Hematopoietic multipotent progenitor cell treated with erythropoietin and hydrocortisone succinate and interleukin-3 and kit ligand, for 15 days (in vitro differentiated cells): ENCODE measurements at places on chromosomes 2 and 18.

DNA sequence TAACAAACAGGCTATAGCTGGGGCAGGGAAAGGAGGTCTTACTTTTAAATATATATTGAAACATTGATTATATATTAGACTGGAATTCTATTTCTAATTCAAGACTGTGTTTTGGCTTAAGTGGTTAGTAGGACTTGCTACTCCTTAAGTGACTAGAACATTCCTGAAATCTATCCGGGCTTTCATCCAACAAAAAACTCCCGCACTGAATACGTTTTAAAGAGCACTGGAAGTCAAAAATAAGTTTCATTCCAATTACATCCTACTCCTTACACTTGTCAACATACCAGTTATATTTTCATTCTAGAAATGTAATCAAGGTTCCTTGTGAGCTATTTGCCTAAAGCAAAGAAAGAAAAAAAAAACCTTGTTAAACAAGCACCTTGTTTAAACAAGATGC, 204.6 kb downstream of the SP3 start:
- no peak for DNase-seq

GRCh38 chr18:76265497-76266235, 229.4 kb downstream of the ZNF516 start:
- no peak for DNase-seq

DNA sequence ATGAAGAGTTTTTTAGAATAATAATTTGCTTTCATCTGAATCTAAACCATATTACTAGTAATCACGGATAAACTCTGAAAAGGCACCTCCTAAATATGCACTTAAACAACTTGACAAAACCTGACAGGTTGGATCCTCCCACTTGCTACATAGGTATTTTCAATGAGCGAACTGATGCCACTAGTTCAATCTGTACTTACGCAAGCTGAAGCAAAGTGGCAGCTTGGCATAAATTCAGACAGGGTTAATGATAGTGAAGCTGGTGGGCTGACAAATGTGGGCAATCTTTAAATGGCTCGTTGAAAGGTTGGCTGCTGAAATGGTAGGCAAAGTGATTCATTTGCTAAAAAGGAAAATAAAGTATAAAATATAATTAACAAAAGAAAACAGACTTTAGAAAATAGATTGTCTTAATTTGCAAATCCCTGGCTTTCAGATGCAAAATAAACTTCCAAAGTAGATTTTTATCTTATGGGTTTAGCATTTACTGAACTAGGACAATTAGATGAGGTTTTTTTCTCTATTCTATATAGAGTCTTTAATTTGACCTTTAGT, 1713.5 kb upstream of the SLC39A10 start:
- no peak for DNase-seq

DNA sequence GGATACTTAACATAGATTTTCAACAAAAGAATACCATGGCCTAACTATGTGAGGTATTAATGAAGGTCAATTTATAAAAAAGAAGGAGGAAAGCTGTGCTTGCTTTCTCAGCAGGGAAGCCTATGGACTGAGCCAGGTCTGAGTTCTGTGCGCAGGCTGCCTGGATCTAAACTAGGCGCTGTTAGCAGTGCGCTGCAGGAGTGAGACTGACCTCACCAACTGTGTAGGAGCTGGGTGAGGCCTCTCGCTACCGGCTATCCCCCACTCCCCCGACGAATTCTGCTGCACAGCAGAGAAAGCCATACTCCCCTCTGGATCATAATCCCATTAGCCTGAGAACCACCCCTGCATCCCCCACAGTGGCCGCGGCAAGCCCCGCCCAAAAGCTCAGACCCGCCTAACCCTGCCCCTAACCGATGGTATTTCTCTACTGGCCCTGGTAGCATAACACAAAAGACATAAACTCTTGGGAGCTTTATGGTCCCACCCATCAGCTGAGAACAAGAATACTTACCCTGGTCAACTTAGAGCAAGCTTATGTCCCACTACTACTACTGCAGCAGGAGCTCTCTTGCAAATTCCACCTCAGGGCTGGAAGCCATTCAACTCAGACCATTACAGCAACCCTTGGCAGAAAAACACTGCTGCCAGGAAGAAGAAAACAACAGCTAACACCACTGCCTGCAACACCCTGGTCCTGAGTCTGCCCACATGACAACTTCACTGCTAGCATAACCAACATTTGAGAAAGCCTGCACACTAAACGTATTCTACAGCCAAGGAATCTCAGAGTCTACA, 28.0 kb downstream of the SULT1C2 start:
- DNase-seq, result no peak

- DNase-seq, result no peak
Measured at GRCh38 chr18:10751653-10752052, 225.8 kb downstream of the NAPG start.

DNA sequence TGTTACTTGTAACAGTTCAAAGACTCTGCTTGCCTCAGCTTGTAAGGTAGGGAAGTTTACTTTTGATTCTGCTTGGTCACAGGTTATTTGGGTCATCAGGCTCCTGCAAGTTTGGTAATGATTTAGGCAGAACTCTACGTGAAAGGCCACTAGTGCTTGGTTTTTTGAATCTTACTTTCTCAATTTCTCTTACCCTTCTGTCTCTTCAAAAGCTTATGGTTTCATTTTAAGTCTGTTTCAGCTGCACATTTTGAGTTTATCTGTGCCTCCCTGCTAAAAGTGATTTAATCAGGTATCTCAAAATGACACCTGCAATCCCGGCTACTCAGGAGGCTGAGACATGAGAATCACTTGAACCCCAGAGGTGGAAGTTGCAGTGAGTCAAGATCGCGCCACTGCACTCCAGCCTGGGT, 26.3 kb upstream of the MOCOS start:
- DNase-seq, result no peak

DNA sequence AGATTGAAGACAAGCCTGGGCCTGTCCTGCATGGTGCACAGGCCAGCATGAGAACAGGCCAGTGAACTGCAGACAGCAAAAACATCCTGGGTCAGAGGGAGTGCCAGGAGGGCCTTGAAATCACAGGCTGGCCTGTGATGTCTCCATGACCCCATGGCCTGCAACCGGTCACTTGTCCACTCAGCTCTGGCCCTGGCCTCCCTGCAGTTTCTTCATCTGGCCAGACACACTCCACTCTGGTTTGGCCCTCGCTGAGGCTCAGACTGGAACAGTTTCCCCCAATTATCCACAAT, 12.6 kb downstream of the CYRIA start:
- DNase-seq, result no peak

DNA sequence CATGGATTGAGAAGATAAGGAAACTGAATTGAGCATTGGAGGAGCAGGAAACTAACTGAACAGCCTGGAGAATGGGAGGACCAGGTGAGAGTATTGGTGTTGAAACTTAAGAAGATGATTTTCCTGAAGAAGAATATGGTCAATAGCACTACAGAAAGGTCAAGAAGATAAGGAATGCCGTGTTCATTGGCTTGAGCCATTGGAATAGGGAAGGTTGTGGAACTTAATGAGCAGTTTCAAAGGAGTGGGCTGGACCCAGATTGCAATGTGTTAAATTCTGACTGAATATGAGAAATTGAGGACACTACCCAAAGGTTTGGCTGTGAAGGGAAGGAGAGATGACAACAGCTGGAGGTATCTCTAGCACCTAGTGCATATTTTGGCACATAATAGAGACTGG, 19.0 kb downstream of the KCMF1 start:
- DNase-seq, result no peak

GRCh38 chr2:199404841-199405240, 52.9 kb downstream of the SATB2 start:
- DNase-seq, result no peak

DNA sequence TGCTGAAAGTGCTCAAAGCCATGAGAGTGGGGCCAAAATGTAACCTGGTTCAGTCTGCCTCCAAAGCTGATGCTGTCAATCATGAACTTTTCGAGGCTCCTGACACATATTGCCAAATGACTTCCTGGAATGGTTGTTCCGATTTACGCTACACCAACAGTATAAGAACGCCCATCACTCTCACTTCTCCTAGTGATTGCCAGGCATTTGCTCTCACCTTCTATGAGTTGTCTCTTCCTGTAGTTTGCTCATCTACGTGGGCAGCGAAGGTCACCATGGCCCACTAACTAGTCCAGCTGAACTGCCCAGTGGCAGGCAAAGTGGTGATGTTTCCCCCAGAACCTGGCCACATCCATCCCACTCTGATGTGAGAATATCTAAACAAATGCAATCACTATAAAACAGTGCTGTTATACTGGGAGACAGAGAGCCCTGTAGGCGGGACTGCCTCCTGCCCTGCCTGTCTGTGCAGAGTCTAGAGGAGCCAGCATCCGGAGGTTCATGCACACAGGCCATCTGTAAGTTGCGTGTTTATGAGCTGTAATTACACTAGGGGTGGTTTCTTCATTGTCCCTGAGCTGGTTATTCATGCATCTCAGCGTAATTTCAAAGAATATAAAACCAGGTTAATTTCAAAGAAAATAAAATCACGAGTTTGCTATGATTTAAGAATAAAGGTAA, 8.8 kb upstream of the CABLES1 start:
- DNase-seq, result no peak

GRCh38 chr2:67898595-67898994, 164.2 kb downstream of the C1D start:
- no peak for DNase-seq

DNA sequence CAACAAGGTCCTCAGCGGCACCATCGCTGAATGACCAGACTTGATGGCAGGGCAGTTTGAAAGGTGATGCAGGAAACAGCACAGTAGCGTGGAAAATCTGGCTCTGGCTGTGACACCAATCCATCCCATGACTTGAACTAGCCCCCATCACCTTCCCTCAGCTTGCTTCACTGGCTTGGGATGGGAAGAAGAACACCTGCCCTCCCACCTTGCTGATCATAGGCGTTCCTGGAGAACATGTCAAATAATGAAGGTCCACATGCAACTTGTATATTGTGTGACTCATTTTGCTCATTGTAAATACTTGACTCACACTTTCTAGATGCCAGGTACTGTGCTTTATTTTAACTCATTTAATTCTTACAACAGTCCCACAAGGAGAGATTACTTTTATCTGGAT, 292.4 kb upstream of the SPRED2 start:
- DNase-seq, result no peak

DNA sequence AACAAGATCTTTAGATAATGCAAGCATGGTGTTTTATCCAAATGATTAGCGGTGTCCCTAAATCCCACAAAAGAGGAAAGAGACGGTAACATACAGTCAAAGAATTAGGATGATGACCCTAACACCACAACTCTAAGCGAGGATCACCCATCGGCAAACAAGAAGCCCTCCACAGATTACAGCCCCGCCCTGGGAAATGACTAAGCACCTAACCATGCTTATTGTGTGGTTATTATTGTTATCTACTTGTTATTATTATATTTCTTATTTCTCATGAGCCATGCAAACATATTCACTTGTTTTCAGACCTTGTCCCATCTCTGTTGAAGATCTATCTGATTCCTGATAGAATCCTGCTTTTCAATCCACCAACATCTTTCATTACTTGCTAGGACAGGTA, 651.3 kb downstream of the NYAP2 start:
- no peak for DNase-seq

GRCh38 chr2:69943000-69943842, 18.2 kb downstream of the ASPRV1 start:
- DNase-seq, result no peak

DNA sequence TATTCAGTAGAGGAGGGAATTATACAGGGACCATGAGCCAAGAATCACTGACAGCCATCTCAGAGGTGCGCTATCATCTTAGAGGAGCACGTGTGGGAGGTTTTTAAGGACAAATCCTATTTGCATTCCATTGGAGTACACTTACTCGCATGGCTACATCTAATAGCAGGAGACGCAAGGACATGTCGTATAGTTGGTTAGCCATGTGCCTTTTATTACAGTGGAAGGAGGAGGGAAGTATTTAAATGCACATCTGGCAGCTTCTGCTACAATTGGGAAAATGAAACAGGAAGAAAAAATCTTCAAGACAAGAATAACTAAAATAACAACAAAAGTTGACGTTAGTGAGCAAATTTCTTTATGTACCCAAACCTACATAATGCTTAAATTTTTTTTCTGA, 86.5 kb upstream of the UGP2 start:
- no peak for DNase-seq

GRCh38 chr2:207417301-207417718, 112.5 kb upstream of the CREB1 start:
- DNase-seq, result peak; percentile 69

- DNase-seq, result no peak
Measured at GRCh38 chr2:36476411-36476810, 120.8 kb downstream of the CRIM1 start.

- DNase-seq, result no peak
Measured at GRCh38 chr2:239454507-239454906, 53.7 kb upstream of the HDAC4 start.

- no peak for DNase-seq
Measured at GRCh38 chr2:136208682-136209420, 90.9 kb upstream of the CXCR4 start.

DNA sequence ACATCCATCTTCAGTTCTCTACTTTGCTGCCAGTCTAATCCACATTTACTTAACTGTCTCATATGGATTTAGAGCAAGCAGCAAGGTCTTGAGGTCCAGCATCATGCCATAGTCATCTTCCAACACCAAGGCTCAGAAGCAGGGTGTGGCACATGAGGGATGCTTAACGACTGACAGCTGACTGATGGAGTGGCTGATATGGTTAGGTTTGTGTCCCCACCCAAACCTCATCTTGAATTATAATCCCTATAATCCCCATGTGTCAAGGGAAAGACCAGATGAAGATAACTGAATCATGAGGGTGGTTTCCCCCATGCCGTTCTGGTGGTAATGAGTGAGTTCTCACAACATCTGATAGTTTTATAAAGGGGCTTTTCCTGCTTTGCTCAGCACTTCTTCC, 257.3 kb downstream of the NBAS start:
- DNase-seq, result no peak
